Right renal pelvis (tissue), 4 donors: ENCODE measurements at places on chromosomes 2 and 18. TPM values are rescaled to one million over a fixed set of nuclear protein-coding genes. Genes with fewer than 3 reads are reported as not detected.

MYL1 gene
- polyA plus RNA-seq, result not detected

PDE1A gene
- 19.7 TPM for polyA plus RNA-seq

NEUROD1 gene
- not detected for polyA plus RNA-seq

ANKRD39 gene
- 7.5 TPM for polyA plus RNA-seq

GRCh38 chr18:13271302-13271911 is 52.8 kb downstream of the LDLRAD4 start:
- no peak for DNase-seq

DNA sequence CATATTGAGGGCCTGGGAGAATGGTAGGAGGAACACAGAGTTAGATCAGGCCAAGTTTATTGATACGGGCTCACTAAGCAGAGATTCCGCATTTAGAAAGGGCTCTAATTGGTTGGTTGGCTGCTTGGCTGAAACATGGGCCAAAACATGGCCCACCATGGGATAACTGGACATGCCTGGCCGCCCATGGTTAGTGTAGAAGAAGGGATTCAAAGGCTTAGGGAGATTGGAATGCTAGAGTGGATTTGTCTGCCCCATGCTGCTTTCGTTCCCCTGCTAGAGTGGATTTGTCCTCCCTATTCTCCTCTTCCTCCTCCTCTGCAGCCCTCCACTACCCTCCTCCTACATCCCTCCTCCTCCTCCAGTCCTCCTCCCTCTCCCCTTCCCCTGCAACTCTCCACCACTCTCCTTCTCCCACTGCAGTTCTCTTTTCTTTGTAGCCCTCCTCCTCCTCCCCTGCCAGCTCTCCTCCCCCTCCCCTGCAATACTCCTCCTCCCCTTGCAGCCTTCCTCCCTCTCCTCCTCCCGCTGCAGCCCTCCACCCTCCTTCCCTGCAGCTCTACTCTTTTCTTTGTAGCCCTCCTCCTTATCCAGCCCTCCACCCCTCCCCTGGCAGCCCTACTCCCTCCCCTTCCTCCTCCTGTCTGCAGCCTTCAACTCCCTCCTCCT is 17.2 kb downstream of the BOK start:
- no peak for DNase-seq

GRCh38 chr2:191023235-191023679 is 9.3 kb upstream of the STAT1 start:
- no peak for DNase-seq

DNA sequence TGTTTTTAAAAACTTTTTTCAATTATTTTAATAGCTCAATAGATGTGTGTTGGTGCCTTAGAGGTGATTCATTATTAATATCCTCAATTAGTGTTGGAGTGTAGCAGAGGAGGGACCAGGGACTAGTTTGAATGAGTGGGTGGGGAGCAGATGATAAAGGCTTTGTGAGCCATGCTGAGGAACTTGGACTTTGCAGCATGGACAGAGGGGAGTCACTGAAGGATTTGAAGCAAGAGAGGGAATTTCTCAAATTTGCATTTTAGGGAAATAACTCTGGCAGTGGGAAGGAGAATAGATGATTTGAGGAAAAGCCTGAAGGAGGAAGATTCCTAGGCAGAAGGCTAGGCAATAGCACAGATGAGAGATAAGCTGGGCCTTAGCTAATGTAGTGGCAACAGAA is 42.3 kb upstream of the RMND5A start:
- no peak for DNase-seq

- no peak for DNase-seq
These were observed 79.9 kb downstream of the KCTD18 start for GRCh38 chr2:200430017-200430416.

DNA sequence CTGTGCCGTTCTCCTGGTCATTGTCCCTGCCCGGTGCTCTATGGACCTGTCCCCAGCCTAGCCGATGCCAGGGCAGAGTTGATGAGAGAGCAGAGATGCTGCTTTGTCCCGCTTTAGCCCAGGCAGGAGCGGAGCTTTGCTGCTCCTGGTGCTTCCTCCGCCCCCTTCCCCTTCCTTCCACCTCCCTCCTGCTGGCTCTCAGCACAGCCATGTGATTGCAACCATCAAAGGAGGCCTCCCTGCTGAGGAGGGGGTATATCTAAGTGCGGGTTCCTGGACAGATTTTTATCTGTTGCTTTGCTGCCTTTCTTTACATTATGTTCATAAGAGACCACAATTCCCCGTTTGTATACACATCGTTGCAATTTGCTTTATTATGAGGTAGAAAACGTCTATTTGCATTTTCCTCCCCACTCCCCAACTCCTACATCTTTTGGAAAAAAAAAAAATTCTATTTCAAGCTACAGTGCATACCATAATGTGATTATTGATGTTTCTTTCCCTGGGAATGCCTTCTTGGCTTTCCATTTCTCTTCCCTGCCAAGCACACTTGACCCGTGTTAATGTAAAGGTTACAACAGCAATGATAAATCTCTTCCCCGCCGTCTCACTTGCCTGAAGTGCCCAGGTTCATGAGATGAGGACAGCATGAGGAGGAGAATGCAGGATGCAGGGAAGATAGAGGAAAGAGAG is 25.4 kb downstream of the ALPK2 start:
- DNase-seq, result no peak
